Activated naive CD4-positive, alpha-beta T cell treated with anti-CD3 and anti-CD28 coated beads, Interleukin-2, amount 50 U/mL, for 72 hours (primary cell): ENCODE measurements at places on chromosomes 3 and 15.

DNA sequence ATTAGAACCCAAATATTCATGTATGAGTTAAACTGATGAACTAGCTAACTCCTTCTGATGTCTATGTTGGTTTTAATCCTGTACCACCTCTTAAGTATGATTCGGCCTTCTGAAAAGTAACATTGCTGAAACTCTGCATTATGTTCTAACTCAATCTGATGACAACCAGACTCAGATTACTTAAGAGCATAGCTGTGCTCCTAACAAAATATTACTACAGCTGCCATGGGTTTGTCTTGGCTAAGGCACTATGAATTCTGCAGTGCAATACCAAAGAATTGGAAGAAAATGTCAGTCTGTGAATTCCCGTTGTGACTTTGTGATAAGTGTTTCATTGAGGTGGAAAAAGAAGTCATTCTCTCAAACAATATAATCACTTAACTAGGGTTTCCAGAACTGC, 224.4 kb downstream of the ZMAT3 start:
- no peak for DNase-seq

- no peak for DNase-seq
Observed at GRCh38 chr15:83626171-83626802, 27.6 kb upstream of the ADAMTSL3 start.

DNA sequence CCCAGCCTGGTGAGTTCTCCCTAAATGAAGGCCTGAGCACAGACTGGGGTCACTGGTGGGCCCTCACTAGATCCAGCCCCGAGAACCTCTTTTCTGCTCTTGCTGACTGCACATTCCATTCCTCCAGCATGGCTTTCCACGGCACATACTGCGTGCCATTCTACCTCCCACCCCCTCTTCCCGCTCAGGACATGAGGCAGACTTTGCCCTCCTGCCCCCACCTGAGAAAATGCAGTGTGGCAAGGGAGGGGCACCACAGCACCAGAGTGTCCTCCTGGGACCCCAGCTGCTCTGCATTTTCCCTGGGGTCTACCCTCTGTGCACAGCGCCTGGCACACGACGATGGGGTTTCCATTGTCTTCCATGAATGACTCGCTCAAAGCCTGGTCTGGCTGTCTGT, 6.1 kb upstream of the SLCO2A1 start:
- DNase-seq, result no peak

DNA sequence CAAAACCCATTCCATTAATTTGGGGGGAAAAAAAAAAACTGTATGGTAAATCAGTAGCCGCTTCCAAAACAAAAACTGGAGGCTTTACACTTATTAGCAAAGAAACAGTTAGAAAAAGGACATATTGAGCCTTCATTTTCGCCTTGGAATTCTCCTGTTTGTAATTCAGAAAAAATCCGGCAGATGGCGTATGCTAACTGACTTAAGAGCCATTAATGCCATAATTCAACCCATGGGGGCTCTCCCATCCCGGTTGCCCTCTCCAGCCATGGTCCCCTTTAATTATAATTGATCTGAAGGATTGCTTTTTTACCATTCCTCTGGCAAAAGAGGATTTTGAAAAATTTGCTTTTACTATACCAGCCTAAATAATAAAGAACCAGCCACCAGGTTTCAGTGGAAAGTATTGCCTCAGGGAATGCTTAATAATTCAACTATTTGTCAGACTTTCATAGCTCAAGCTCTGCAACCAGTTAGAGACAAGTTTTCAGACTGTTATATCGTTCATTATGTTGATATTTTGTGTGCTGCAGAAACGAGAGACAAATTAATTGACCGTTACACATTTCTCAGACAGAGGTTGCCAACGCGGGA, 9.4 kb upstream of the RPL24 start:
- peak; percentile 63 for DNase-seq

- DNase-seq, result no peak
Observed at GRCh38 chr3:192881159-192881786, 36.4 kb downstream of the MB21D2 start.

- DNase-seq, result no peak
Observed at GRCh38 chr3:182810574-182811268, 17.4 kb downstream of the ATP11B start.

DNA sequence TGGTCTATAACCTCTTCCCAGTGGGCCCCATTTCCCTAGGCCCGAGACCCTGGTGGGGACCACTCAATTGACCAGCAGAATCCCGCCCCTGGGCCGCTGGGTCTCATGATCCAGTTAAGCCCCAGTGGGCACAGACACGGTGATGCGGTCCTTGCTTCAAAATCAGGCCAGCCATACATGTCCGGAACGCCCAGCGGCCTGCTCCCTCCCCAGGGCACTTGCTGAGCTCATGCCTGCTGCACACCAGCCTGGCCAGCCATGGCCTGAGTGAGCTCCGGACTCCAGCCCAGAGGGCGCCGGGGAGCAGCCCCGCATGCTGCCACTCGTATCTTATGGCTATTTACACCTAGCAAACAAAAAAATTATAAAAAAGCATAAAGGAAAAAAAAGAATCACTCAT, 34.4 kb upstream of the IQSEC1 start:
- DNase-seq, result no peak

- DNase-seq, result no peak
Observed at GRCh38 chr15:38130740-38131498, 121.7 kb upstream of the SPRED1 start.

- DNase-seq, result peak; percentile 66
Observed at GRCh38 chr15:99059010-99059981, 45.6 kb upstream of the SYNM start.

GRCh38 chr3:178525251-178525650, 11.0 kb upstream of the KCNMB2 start:
- no peak for DNase-seq

GRCh38 chr3:48687220-48687678, 1.5 kb upstream of the NCKIPSD start:
- no peak for DNase-seq

GRCh38 chr15:97691078-97691477, 269.4 kb upstream of the ARRDC4 start:
- no peak for DNase-seq

DNA sequence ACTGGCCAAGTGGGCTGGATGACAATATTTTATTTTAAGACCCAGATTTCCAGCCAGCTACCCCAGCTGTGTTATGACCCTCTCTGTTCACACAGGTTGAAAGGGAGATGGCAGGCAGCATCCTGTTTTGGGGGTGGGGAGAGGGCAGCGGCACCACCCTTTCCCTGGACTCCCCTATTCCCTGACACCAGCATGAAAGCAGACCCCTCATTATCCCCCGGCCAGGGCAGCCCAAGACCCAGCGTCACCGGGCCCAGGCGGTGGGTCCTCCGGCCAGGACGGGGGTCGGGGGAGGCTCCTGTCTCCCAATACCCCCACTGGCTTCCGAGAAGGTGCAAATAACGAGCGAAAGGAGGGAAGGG, 127.6 kb upstream of the MEF2A start:
- no peak for DNase-seq

DNA sequence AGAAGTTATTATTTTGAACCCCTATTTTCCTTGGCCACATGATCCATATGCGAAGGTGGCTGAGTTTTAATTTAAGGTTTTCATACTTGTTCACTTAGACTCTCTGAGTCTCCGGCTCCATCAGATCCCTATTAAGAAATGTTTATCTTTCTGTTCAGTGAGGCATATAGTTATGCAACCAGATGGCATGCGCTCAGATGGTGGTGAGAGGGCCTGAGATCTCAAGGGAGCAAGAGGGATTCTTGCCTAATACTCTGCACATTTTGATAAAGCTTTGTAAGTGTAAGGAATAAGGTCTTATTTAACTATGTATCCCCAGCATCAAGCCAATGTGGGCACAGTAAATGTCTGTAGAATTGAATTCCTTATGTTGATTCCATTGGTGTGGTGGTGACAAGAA, 78.9 kb upstream of the DPH6 start:
- DNase-seq, result no peak

- DNase-seq, result no peak
Observed at GRCh38 chr3:120652281-120652680, 29.8 kb downstream of the HGD start.

GRCh38 chr3:99286266-99286845, 352.0 kb upstream of the COL8A1 start:
- no peak for DNase-seq

GRCh38 chr3:56829533-56829932, 27.8 kb upstream of the ARHGEF3 start:
- no peak for DNase-seq

GRCh38 chr3:152583963-152584362, 251.0 kb upstream of the P2RY1 start:
- no peak for DNase-seq

DNA sequence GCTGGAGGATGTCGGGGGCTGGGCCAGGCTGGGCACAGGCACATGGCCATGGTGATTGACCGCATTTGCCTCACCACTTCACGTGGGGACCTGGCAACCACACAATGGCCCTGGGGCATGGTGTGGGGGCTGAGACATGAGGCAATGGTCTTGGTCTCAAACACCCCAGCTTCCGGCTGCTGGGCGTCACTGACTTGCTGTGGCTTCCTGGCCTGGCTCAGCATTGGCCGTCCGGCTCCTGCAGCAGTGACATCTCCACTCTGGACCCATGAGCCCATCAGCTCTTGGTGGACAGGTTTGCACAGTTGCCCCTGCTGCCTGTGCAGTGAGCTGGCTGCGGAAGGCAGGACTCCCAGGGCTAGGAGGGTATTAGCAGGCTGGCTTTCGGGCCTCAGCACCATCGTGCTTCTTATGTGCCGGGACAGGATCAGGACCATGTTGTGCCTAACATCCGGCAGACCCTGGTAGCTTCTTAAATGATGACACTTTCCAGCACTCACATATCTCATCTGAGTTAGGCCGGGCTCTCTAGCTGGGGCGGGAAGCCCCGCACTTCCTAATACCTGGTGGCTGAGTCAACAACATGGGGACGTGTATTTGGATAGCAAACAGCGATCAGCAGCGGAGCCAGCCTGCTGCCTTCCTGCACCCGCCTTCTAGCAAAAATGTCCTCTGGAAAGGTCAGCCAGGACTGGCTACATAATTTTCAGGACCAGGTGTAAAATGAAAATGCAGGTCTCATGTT, 34.1 kb downstream of the ZNF710 start:
- no peak for DNase-seq

DNA sequence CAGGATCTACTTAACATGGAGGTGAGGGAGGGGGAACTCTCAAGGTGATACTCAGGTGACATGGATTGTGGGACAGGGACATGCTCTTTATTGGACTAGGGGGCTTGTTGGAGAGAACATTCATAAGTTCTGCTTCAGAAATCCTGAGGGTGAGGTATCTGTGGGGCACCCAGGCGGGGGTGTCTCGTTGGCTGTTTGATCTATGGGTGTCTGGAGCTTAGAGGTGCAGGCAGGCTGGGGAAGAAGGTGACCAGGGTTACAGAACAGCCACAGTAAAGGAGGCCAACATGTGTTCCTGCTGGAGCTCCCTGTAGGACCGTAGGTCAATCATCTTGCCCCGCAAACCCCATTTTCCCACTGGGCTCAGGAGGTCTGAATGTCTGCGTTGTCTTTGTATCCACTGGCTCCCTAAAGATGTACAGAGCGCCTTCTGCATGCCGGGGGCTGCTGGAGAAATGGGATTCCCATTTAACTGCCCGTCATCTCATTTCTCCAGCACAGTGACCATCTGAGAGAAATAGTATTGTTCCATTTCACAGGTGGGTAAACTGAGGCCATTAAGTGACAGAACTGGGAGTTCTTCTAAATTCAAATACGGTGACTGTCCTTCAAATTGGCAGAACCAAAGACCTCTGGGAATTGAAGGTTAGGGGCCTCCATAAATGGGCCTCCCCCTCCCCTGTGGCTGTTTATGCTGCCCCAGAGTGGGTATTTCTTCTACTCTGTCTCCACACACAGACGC, 40.3 kb upstream of the TSEN2 start:
- no peak for DNase-seq

DNA sequence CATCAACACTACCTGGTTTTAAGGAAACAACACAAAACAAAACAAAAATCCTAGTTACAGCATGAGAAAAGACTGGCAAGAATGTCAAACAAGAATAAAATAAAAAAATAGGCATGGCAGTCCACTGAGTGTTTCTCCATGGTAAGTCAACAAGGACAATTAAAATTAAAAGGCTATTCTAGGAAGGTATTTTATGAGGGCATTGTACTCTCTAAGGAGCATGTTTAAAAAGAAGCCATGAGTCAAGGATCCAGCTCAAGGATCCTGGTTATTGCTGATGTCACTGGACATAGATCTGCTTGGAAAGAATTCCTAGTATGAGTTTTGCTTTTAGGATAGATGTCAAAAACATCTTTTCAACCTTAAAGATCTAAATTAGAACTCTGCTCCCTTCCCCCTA, 106.7 kb downstream of the MYO5A start:
- no peak for DNase-seq

DNA sequence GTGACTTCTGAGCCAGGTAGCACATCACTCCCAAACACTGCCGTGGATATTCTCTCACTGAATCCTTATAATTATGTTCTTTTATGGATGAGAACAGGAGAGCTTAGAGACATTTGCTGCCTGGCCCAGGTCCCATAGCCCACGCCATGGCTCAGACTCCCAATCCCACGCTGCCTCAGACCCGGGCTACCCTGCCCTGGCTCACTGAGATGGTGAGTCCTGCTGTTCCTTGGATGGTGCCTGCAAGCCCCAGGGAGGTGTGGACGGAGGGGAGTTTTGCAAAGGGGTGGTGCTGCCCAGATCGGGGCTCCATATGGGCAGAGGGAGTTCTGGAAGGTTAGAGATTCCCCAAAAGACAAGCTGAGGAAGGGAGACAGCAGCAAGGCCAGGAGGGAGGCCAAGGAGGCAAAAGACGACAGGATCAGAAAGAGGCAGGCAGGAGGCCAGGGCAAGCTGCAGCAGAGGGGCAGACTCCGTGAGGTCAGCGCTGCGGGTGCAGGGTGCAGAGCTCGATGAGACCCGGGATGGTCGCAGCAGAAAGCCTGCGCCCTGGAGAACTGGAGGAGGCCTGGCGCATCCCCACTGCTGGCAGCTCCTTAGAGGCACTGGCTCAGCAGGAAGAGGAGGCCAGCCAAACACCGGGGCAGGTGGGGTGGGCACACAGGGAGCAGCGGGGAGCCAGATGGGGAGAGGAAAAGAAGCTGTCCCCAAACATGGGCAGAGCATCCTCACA, 95.7 kb upstream of the ALDH1A3 start:
- no peak for DNase-seq

GRCh38 chr15:25175789-25176615, 221.2 kb downstream of the SNRPN start:
- DNase-seq, result peak; percentile 14

GRCh38 chr3:44041726-44042125, 200.0 kb upstream of the TOPAZ1 start:
- DNase-seq, result no peak

GRCh38 chr3:112579697-112580096, 17.9 kb downstream of the SLC35A5 start:
- no peak for DNase-seq

GRCh38 chr15:70379134-70379533, 281.4 kb upstream of the TLE3 start:
- DNase-seq, result no peak
